ENCODE measurements at places on chromosomes 5 and 9.
A peak's percentile ranks its signal among the peaks of the same experiment; 100 is the strongest.

DNA sequence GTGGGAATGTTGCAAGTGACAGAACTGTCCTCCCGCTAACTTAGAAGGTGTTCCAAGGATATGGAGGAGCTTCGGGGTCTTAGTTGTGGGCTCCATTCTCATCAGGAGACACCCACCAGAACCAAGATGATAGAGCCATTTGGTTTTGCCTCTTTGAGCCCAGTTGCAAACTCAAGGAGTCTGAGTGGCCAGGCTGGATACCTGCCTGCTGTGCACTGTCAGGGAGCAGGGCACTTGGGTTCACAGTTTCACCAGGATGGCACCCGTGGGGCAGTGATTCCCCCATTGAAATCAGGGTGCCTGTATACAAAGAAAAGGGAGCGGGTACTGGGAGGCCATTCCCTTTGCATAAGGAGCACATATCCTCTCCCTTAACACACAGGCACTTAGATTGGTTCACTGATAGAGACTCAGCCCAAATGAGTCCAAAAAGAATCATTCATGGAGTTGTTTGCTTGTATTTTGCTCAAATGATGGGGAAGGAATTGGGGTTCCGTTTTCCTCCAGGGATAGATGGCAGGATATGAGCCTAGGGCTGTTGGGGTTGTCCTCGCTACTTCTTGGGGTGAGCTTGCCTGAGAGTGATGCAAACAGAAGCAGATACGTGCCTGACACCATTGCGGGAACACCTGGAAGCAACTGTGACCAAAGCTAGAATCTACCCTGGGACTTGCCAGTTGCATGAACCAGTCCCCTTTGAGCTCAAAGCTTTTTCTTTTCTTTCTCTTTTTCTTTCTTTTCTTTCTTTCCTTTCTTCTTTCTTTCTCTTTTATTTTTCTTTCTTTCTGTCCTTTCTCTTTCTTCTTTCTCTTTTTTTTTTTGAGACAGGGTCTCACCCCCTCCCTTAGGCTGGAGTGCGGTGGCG, 1.3 kb upstream of the PRR7 start:
- DNase-seq: no peak

DNA sequence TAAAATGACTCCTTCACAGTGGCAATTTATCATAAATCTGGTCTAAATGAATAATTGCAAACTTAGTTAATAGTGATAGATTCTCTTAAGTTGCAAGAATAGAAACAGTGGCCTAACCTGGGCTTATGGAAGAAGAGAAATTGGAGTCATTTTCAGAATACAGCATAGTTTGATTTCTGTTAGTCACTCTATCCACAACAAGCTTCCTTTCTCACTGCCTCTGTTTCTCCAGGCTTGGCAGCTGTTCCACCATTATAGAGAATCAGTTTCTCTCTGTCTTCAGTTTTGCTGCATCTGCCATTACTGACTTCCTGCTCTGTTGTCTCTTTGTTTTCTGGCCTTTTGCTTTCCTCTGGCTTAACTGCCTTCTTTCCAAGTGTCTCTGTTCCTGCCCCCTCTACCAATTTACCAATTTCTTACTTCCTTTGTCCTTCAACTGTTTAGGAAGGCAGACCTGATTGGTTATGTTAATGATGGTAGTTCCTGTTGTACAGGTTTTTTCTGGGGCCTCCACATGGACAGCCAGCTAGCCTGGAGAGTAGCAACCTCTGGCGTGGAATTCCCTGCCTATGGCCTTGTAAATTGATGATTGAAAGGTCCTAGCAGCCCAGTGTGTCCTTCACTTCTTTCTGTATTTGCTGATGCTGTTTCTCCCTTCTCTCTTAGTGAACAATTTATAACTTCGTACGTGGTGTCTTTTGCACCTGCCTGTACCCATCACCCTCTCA, 75.9 kb upstream of the RASGRF2 start:
- DNase-seq: peak; percentile 77

GRCh38 chr5:135446206-135446605, 942 bp downstream of the DCANP1 start:
- DNase-seq: no peak

DNA sequence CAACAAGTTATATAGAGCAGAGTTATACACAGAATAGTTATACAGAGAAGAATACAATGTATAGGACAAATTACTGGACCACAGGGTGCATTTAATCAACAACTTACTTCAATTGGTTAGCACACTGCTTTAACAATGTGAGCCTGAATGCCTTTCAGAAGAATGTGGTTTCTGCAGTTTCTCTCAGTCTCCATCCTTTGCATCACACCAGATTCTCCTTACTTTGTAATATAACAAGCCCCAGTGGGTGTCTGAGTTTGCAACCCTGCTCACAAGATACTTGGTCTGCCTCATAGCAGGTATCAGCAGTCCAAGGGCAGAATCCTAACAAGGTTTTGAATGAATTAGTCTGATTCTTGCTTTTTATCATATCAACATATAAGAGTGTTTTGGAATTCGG, 114.6 kb downstream of the GABRB2 start:
- DNase-seq: no peak

DNA sequence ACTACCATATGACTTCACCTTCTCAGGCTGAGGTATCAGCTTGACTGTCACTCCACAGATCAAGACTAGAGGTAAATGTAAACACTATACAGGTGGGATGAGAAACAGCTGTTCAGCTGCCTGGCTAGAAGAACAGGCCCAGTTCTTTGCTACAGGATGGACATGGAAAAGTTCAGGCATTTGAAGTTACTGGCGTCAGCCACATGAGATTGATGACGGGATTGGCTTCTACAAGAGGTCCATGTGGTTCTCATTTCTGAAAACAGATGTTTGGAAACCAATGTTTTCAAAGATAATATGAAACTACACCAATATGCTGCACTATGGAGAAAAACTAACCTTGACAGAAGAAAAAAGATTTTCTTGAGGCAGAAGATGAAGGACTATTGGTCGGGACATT, 324.1 kb downstream of the CDH10 start:
- no peak for DNase-seq

All from ELF-1 (cell line).